CD4-positive, alpha-beta T cell treated with Interleukin-17A for 1 hour (primary cell): ENCODE measurements at places on chromosomes 5 and 9.

GRCh38 chr5:122639864-122640263 lies 135.0 kb upstream of the SNX2 start:
- DNase-seq, result no peak

DNA sequence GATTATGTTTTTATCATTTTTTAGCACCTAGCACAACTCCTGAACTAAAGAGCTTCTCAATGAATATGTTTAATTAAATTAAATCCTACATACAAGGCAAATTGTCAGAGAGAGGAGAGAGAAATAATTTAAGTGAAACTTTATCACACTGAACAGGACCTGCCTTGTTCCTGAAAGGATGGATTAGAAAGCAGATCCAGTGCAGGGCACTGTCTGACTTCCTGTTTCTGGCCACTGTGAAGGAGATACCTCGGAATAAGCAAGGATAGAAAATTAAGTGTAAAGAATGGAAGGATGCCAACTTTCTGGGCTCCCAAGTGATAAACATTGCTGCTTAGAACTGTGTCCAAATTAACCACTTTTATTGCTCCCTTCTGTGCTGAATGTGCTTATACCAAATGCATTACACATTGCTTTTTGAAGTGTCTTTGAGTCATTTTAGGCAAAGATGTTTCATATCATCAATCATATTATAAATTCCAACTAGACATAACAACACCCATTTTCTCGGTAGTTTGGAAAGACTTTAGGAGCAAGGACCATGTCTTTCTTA lies 89.1 kb upstream of the SPDL1 start:
- no peak for DNase-seq

GRCh38 chr5:178257650-178258049 lies 25.0 kb upstream of the PHYKPL start:
- DNase-seq, result no peak

GRCh38 chr5:3258050-3258449 lies 337.6 kb upstream of the IRX1 start:
- DNase-seq, result no peak

DNA sequence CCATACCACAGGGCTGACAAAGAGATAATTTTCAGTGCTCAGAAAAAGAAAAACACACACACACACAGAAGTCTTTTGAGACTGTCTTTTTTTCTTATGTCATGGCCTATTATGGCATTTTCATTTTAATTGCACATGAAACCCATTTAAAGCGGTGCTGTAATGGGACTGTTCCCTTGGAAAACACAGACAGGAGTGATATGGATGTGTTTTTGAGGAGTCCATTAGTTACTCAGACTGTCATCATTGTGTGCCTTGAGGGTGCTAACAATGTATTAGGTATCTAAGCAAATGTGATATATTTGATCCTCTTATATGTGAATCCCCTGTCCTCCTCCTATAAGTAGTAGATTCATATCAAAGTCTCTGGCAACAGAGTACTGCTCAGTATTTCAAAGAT lies 642.0 kb upstream of the WWC1 start:
- no peak for DNase-seq

DNA sequence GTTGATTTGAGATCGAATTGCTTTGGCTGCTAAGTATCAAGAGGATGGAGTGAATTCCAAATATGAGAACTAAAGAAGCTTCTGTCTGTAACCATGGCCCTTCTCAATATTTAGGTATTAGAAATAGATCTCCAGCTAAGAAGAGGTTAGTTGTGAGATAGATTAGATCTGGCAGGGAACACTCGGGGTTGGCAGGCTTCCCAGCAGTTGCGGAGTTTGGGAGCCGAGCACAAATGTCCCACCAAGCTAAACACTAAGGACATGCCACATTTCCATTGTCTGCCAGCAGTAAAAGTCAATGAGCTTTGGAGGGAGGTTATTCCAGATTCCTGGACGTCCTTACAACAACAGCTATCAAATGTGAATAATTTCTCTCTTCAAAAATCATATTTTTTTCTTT lies 85.8 kb downstream of the TAF11L14 start:
- DNase-seq, result no peak

GRCh38 chr5:29963956-29964355 lies 1229.5 kb upstream of the CDH6 start:
- no peak for DNase-seq

DNA sequence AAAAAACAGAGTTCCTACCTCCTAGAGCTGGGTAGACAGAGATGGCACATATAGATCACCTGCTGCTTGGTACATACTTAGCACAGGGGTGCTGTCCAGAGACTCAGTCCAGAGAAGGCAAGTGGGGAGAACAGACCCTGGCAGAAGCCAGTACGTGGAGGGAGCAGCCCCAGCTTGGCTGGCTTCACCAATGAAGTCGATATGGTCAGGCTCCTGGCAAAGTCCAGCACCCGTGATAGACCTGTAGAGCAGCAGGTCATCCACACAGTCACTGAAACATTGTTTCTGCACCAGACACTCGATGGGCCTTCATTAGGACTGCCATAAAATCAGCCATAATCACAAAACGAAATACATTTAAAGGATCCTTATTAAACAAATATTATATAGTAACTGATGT lies 45.8 kb downstream of the WHRN start:
- DNase-seq, result no peak

GRCh38 chr5:76083555-76084495 lies 642 bp downstream of the SV2C start:
- no peak for DNase-seq

- no peak for DNase-seq
Observed at GRCh38 chr9:103410059-103410458, 414.9 kb downstream of the CYLC2 start.

DNA sequence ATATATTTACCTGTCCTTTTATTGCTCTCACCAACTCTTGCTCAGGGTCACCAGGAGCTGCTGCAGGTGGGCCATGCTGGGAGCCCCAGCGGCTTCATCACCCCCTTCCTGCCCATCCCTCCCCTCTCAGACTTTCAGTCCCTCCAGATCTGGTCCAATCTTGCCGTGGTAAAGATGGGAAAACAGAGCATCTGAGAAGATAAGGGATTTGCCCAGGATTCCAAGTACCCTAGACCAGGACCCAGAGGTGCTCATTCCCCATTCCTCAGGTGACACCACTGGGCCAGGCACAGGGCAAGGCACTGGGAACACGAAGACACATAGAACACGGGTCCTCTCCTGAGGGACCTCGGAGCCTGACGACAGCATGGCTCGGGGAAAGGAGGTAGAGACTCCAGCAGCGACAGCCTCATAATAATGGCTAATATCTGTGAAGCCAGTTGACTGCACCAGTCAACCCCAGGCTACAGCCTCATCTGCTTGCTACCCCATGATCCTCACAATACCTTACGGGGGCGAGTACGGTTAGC lies 18.0 kb downstream of the TMOD1 start:
- DNase-seq, result no peak
